Left cardiac atrium (tissue), 4 donors: ENCODE measurements at places on chromosomes 6 and 20.
A peak's percentile ranks its signal among the peaks of the same experiment; 100 is the strongest.

DNA sequence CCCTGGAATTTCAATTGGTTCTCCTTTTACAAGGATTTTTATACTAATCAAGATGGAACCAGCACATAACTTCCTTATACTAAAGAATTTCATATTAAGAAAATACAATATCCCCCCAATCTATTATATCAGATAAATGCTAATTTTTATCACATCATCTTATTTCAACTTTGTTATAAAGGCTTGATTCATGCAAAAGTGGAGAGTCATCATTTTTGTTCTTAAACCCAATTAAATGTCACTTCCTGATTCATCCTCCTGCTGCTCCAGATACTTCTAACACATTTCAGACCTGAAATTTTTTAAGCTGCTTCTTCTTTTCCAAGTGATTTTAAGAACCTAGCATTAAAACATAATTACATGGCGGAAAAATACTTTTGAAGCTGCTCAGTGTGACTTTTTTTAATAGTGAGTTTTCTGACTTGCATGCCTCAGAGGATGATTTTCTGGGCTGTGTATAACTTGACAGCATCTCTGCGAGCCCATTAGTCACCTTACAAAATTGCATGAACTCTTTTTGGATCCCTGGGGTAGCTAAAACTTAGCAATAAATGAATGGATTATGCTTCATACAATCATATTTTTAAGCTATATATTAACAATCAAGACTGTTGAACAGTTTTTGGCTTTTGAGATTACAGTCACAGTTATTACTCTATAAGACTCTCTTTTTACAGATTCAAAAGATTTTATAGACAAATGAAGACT lies 134.1 kb downstream of the ELOVL4 start:
- no peak for DNase-seq

- DNase-seq = no peak
Observed at GRCh38 chr6:64774881-64775280, 932.1 kb downstream of the EYS start.

DNA sequence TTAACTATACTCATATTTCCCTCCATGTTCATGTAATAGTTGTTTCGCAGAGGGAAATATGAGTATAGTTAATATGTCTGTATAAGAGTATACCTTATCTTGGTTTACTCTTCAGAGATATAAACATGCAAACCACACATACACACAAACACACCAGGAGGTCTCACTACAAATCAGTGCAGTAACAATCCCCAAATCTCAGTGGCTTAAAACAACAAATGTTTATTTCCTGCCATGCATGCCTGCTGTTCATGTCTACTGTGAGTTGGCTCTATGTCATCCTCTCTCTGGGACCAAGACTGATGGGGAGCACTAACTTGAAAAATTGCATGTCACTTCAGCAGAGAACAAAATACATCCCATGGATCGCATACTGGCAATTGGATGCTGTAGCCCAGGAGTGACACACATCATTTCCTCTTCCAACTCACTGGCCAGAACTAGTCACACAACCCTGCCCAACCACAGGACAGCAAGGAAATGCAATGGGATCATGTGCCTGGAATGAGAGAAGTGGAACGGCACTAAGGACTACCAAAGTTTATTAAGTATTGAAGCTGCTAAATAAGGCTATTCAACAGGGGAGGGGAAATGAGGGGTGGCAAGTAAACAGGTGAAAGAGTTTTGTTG lies 89.0 kb upstream of the DTNBP1 start:
- DNase-seq = no peak

- no peak for DNase-seq
Observed at GRCh38 chr6:170147832-170148708, 142.8 kb downstream of the DLL1 start.

DNA sequence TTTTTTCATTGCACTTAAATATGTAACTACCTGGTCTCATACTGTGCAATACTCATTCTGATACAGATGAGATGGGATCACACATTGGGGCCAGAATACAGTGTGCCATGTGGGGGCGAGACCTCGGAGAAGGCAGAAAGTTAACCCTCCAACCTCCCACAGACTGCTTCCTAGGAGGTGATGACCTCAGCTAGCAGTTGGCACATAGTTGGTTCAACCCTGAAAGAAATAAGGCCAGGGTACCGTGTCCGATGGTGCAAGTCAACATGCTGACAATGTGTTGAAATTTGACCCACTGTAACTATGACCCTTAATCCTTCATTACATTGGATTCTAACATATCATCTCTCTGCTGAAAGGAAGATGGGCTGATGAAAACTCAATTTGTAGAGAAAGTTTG lies 61.9 kb downstream of the GJA10 start:
- DNase-seq = no peak

DNA sequence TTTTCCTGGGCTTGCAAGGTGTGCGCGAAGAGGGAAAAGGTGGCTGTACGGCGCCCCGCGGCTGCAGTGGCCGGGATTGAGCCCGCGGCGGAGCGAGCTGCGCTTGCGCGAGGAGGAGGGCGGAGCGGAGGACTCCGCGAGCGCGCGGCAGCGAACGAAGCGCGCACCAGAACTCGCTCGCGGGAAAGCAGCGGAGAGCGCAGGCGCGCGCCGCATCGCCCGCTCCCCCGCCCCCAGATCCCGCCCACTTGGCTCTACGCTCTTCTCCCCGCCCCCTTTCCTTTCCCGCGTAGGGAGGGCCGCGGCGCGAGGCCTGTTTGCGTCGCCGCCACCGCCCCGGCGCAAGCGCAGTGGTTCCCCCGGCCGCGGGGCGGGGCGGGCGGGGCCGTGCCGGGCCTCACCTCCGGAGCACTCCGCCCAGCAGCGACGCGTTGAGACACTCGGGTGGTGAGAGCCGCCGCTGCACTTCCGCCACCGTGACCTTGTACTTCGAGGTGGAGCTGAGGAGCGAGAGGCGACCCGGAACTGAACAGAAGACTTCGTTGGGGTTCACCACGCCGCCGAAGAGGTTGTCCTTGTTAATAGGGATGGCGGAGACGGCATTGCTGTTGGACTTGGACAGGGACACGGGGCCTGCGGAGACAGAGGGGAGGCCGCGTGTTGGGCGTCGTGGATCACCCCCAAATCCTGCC lies 10.6 kb downstream of the TFAP2A start:
- DNase-seq = peak; percentile 89

DNA sequence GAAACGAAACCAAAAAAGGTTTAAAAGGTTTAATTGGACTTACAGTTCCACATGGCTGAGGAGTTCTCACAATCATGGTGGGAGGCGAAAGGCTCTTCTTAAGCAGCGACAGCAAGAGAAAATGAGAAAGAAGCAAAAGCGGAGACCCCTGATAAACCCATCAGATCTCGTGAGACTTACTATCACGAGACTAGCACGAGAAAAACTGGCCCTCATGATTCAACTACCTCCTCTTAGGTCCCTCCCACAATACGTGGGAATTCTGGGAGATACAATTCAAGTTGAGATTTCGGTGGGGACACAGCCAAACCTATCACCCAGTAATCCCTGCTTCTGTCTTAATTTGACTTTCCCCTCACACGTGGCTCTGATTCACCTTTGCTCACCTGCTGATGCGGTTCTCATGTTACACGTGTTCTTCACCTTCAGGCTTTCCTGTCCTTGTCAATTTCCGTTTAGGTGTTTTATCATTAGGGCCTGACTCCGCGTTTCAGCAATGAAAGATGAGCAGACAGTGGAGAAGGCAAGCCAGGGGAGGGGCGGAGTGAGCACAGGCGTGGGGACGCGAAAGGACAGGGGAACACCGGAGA lies 57.1 kb downstream of the AGPAT4 start:
- DNase-seq = no peak

- no peak for DNase-seq
Observed at GRCh38 chr6:86152546-86152945, 509.9 kb upstream of the SYNCRIP start.

DNA sequence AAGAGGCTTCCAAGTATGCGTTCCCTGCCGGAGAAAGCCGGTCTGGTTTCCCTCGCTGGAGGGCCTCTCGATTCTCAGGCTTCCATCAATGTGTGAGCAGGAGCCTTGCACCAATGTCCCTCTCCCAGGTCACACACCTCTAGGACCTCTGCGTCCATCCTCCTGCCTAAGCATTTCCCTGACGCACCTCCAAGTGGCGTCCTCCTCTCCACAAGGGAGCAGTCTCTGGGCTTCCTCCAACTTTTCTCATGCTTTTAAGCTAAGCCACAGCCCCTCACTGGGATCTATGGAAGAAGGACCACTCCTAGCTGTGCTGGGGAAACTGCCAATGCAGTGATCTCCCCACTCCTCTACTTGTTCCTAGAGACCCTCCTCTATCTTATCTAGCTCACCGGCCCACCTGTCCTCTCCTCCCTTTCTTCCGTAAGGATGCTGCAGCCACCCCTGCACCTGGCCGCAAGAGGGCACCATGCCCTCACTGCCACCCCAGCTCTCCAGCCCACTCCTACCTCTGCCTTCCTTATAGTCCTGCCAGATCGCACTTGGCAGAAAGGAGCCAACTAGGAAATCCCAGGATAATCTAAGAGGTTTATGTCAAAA lies 258.7 kb downstream of the LRFN2 start:
- DNase-seq = no peak

DNA sequence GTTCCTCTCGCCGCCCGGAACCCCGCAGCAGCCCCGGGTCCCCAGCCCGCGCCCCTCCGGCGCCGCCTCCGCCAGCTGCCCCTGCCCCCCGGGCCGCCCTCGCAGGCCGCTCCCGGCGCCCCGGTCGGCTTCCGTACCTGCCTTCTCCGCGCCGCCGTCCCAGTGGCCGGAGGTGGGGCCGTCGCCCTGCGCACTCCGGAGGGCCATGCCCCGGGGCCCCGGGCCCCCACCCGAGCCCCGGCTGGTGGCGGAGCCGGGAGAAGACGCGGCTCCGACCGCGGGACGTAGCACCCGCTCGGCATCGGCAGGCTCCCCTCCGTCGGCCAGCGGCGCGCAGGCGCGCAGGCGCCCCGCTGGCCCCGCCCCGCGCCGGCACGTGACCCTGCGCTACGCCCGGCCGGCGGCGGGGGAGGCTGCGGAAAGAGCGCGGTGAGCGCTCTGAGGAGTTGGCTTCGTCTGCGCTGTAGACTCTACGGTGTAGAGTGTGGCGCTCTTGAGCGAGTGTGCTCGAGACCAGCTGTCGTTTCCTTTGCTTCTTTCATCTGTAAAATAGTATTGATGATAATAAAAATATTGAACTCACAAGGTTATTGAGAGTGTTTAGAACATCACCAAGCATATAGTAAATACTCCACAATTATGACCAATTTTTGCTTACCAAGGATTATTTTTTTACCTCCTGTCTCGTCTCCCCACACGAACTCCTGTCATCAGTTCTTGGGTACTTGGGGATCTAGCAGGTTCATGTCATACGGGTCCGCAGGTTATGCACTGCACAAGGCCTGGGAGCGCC lies at the start of gene TBC1D20:
TBC1D20 (minus strand) TSS at position 335 of the 793 bp plus-strand sequence; CDS start at position 207, 128 bp downstream.
- DNase-seq = peak; percentile 89

- no peak for DNase-seq
Observed at GRCh38 chr20:4546786-4547185, 174.9 kb upstream of the PRND start.

GRCh38 chr20:47951521-47951971 lies 166.3 kb upstream of the SULF2 start:
- DNase-seq = no peak

GRCh38 chr6:37554480-37554819 lies 54.8 kb upstream of the CCDC167 start:
- DNase-seq = no peak

GRCh38 chr20:20038586-20038985 lies 13.7 kb downstream of the CRNKL1 start:
- no peak for DNase-seq

GRCh38 chr6:443621-444159 lies 52.1 kb downstream of the IRF4 start:
- no peak for DNase-seq

GRCh38 chr6:170043881-170044790 lies 246.7 kb downstream of the DLL1 start:
- DNase-seq = peak; percentile 26

GRCh38 chr6:27375613-27376079 lies 12.9 kb upstream of the ZNF391 start:
- no peak for DNase-seq

DNA sequence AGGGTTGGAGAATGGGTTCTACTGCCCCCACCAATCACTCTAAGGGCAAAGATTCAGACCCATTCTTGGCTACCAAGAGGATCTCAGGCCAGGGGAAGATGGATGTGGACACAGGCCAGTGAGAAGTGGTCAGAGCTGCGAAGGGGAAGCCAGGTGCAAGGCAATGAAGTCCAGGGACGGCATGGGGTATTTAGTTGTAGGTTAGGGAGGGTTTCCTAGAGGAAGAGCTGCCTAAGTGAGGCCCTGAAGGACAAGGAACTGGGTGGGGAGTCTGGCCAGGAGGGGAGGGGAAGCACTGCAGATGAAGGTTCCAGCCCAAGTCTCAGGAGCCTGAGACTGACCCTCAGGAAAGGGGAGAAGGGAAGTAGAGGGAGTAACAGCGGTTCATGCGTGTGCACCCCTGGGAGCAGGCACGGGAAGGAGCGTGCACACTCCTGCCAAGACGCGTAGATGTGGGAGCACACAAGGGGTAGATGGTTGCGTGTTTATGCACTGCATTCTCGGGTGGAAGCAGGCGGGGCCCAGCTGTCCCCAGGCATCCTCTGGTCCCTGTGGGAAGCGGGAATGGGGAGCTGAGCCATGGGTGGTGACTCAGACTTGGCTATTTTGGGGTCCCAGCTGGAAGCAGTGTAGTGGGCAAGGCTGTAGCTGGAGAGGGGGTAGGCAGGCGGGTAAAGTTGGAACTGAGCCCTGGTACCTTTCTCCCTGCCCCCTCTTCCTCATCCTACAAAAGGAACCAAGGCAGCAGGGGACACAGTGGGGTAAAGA lies 3.3 kb downstream of the ACTL10 start:
- DNase-seq = no peak

DNA sequence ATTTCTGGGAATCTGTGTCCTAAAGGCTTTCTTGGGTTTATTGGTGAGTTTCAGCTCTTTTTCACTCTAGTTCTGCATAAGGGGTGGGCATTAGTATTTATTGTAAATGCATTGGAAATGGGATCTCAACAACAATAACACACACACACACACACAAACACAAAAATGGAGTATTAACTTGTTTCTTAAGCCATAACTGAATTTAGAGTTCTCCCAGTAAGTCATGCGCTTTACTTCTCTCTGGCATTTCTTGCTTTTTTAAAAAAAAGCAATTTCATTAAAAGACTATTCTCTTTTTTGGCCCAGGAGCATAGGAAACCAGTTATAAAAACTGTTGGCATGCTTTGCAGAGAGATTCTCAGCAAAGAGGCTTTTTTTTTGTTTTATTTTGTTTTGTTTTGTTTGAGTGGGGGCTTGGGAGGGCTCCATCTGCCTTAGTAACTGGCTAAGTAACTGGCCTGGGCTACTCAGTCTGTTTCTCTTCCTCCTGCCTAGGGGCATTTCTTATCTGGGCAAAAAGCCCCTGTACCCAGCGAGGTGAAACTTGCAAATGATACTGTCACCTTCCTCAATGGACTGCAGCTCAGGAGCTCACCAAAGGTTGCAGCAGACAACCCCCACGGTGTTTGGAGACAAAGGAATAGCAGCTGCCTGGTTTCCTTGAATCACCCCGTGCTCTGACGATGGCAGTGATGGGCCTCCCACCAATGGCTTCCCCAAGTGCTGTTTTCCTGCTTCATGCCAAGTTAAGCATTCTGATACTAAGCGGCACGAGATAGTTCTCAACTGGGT lies 128.5 kb downstream of the BCAS1 start:
- no peak for DNase-seq

GRCh38 chr6:90835596-90836212 lies 248.8 kb upstream of the MAP3K7 start:
- DNase-seq = no peak
